ENCODE measurements at places on chromosomes 1 and 21. TPM values are rescaled to one million over a fixed set of nuclear protein-coding genes. Genes with fewer than 3 reads are reported as not detected.
A peak's percentile ranks its signal among the peaks of the same experiment; 100 is the strongest.

GRCh38 chr1:15005116-15005515 is 148.4 kb upstream of the TMEM51 start:
- DNase-seq, result no peak

The NEXN gene
- total RNA-seq, result 365 TPM

DNA sequence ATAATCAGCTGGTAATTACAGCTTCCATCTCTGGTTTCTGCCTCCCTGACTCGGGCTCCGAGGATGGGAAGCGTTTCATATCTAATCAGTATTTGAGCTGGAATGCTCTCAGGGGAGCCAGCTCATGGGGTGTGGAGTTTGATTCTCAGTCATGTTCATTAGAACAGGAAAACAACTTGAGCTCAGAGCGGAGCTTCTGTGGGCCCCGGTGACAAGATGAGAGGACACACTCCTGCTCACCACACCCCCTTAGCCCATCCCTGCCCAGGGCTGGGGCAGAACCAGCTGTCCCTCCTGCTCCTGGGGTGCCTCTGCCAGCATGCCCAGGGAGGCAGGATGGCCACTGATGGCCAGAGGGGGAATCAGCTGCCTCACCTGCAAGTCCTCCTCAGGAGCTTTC is 726.0 kb downstream of the PTPRU start:
- no peak for DNase-seq

The CNTN2 gene
- 0.64 TPM for total RNA-seq

The DENND2C gene
- total RNA-seq, result 4.2 TPM

DNA sequence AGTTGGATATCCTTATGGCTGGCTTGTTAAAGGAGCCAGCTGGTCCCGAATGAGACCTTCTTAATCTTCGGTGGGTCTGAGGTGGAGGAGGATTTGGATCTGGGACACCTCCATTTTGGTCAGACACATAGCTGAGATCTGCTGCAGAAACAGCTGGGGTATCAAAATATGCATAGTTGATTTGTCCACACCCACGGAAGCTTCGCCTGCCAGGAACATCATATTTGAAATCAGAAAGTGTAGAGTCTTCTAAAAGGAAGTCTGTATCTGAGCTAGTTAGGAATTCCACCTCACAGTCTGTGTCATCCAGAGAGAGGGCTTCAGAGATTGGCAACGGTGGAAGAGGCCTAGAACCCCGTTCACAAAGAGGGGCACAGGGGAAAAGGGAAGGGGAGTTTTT is 12.3 kb downstream of the ERRFI1 start:
- no peak for DNase-seq

DNA sequence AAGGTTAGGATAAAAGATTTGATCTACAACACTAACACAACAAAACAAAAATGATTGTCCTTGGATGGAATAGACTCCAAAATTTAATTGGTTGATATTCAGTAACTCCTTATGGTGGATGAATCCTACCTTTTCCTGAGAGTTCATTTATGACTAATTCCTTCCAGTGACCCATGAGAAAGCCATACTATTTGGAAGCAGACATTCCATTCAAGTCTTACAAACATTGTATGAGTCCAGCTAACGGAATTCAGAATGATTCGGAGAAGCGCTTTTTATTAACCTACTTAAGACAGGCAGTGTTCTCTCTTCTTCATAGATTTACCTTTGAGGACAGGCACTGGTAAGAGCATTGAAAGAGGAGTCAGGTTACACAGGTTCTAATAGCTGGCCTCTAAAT is 155.6 kb upstream of the ZNF648 start:
- DNase-seq, result no peak

The CYP4Z1 gene
- total RNA-seq, result 0.30 TPM

GRCh38 chr1:98661544-98662355 is at the start of gene SNX7:
TSS of gene SNX7 (plus strand) at chr1:98661721. CDS start at chr1:98661732, 11 bp downstream.
- DNase-seq, result peak; percentile 92

DNA sequence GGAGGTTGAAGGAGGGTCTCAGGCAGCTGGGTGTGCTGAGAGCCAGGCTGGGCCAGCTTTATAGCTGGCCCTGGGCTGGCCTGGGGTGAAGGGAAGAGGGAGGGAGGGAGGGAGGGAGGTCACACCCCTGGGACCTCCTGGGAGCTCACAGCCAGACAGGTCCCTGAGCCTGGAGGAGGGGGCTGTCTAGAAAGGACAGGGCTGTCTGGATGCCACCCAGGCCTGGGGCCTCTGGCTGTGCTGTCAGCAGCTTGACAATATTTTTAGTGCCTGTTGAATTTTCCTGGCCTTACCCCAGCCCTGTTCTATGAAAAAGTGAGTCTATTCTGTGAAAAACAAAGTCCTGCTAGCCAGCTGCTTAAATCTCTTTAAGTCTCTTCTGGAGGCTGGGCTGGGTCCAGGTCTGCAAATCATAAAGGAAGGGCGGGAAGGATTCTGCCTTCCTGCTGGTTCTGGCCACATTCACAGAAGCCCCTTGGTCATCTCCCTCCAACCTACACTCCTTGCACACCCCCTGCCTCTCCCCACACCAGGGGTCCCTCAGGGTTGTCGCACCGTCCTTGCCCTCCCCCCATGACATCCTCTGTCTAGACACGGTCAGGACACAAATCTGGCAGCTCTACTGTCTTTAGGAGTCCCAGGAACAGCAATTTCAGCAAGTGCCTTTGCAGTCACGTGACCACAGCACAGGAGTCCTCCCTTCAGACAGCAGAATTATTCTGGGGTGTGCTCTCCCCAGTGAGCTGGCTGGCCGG is at the start of gene LEFTY2:
LEFTY2 (minus strand) TSS at position 34 of the 755 bp plus-strand sequence. CDS start 80 bp downstream, outside the sequence.
- peak; percentile 50 for DNase-seq

The NECTIN4 gene
- total RNA-seq, result not detected

GRCh38 chr1:89203166-89203565 is 4.4 kb upstream of the GBP4 start:
- DNase-seq, result no peak

The KCNAB2 gene
- total RNA-seq, result 18.5 TPM

Measured in left ventricle myocardium superior (tissue), 1 donor.